ENCODE measurements at places on chromosomes 16 and 17.

- no peak for DNase-seq
Measured at GRCh38 chr16:31421587-31421986, 6.6 kb downstream of the COX6A2 start.

DNA sequence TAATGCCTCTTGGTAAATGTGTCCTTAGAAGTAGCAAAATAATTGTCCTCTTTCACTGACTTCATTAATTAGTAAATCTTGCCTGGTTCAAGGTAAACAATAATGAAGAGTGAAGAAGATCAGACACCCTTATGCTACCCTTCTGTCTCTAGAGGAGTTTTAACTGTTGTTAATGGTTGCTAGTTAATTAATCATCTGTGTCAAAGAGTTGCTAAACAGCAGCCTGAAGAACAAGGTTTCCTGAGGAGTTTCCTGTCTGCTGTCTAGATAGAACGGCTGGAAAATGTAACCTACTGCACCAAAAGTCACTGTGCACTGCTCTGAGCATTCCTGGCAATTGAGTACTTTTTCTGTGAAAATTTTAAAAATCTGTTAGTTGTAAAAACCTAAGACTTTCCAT, 131.3 kb downstream of the NLK start:
- no peak for DNase-seq

DNA sequence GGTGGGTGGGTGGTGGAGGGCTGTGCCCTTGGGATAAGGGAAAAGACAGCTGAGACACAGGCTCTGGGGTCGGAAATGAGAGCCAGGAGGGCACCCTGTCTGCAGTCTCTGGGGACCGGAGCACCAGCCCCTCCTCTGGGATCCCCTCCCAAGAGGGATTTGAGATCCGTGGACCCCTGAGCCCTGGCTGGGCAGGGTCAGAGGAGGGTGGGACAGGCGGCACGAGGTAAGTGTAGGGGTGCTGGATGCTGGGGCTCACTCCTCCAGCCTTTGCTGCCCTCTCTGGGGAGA, 425 bp downstream of the SGSH start:
- peak; percentile 53 for DNase-seq

DNA sequence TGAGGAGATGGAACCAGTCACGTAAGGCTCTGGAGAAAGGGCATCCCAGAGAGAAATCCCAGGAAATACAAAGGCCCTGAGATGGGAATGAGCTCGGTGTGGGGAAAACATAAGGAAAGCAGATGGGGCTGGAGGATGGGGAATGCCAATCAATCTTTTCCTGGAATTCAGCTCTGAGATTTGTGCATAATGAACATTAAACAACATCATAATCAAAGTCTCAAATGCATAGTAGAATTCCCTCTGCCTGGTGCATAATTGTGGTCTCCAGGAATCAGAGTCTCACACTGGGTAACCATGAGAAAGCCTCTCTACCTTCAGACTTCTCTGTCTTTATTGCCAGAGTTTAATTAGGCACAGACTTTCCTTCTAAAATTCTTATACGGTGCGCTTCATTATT, 30.8 kb downstream of the OTOA start:
- no peak for DNase-seq

- DNase-seq = no peak
Measured at GRCh38 chr16:7492122-7492521, 159.5 kb downstream of the RBFOX1 start.

GRCh38 chr16:78192734-78193488, 93.5 kb downstream of the WWOX start:
- no peak for DNase-seq

DNA sequence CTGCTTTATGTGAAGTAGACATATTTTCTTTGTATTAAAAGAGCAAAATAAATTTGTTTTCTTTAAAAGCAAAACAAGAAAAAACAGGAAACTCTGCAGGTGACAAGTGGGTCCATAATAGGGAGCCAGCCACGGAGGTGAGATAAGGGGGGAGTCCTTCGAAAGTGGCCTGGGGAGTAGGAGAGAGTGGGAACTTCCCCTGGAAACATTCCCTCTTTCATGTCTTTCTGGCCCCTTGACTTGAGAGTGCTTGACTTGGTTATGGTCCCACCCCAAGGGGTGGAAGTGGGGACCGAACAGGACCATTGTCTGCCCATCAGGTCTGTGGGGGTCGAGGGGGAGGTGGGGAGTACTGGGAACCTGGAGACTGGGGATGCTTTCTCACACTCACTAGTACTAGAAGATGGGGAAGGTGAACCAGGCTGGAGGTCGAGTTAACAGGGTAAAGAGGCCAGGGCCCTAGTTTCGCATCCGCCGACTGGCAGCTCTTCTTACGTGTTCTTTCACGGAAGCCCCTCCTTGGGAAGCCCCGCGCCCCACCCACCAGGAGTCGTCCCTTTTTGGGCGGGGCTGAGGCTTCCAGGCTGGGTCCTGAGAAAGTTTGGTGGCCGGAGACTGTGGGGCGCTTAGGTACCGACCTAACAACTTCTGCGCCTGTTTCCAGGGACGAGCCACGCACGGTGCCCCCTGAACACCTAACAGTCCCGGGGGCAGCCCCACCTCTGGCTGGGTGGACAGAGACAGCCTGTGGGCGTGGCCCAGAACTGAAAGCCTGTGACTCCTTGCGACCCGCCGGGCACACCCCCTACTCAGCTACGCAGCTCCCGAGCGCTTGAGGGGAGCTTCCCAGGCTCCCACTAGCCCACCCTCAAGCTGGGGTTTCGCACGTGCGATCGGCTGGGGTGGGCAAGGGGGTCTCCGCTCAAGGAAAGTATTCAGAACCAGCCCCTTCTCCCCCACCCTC, 790 bp downstream of the TRADD start:
- DNase-seq = no peak

DNA sequence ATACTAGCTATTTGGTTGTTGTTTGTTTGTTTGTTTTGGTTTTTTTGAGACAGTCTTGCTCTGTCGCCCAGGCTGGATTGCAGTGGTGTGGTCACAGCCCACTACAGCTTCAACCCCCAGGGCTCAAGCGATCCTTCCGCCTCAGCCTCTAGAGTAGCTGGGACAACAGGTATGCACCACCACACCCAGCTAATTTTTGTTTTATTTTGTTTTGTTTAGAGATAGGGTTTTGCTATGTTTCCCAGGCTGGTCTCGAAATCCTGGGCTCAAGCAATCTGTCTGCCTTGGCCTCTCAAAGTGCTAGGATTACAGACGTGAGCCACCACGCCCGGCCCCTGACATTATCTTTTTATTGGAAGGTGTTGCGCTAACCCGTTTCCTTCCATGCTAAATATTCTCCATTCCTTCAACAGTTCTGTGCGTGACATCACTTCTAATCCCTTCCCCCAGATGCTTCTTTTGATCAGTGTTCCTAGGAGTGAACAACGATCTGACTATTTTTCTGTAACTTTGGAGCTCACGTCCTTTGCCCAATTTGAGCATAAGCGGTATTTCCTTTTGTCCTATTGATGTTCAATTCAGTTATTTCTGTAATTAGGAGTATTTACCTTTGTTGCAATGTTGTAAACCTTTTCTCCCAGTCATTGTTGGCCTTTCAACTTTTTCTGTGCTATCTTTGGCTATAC, 30.2 kb upstream of the EMP2 start:
- no peak for DNase-seq

DNA sequence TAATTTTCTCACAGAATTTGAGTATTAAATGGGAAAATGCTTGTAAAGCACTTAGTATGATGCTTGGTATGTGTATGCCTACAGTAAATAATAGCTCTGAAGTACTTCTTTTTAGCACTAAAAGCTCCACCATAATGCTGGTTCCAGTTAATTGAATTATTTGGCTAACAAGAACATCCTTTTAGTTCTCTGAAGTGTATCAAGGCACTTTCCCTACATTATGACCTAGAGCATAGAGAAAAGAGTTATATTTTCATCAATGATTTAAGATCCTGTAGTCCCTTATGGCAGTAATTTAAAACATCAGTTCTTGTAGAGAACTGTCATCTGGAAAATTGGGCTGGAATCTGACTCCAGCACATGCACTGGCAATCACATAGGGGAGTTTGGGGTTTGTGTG, 21.9 kb upstream of the PHAF1 start:
- DNase-seq = peak; percentile 20

DNA sequence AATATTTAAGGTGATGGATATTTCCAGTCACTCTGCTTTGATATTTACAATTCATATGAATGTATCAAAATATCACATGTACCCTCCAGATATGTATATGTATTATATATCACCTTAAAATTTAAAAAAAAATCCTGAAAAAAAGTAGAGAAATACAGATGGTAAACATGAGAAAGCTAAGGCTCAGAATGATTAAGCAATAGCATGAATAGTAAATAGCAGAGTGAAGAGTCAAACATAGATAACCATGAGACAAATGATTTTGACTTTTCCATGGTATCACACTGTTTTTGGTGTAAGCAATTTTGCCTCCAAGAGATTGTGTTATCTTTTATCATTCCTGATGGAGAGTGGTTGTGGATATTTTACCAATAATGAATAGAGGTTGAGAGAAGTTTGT, 868.8 kb downstream of the CDH11 start:
- DNase-seq = no peak

DNA sequence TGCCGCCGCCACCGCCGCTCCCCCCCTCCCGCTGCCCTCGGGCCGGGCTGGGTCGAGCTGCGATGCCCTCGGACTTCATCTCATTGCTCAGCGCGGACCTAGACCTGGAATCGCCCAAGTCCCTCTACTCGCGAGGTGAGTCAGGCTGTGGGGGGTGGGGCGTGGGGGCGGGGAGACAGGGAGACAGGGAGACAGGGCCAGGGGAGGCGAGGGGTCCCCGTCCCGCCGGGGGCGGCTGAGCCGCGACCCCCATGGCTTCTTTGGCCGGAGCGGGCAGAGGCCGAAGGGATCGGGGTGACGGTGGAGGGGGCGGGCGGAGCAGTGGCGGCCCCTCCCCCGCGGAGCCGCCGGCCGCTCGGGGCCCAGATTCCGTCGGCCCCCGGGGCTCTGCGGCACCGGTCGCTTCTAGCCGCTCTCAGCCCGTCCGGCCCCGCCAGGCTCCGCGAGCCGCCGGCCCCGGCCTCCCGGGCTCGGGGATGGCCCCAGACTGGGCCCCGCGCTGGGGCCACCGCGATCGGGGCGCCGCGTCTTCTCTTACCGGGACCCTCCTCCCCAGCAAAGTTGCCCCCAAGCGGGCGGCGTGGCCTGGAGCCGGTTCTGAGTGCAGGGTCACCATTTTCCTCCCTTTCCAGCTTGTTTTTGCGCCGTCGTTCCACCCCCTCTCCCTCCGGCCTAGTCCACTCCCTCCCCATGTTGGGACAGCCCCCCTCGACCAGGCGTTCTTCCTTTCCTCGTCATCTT, 644 bp downstream of the NFAT5 start:
- no peak for DNase-seq

- peak; percentile 97 for DNase-seq
Measured at GRCh38 chr17:30477083-30477773, at the start of gene GOSR1. Gene GOSR1 (plus strand): TSS chr17:30477408. CDS start chr17:30477434, 26 bp downstream.

DNA sequence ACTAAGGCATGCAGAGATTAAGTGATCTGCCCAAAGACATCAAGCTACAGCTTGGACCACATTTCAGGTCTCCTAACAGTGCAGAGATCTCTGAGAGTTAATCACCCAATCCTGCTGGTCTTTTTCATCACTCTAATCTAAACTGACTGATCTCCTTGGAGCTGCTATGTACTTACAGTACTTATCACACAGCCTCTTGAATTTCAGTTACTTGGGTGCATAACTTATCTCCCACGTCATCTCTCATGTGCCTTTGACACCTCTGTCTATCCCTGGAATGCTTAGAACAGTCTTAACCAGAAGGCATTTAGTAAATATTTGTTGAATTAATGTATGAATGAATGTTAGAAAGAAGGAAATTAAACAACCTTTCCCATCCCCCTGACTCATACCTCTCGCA, 139.0 kb downstream of the SNX11 start:
- no peak for DNase-seq

DNA sequence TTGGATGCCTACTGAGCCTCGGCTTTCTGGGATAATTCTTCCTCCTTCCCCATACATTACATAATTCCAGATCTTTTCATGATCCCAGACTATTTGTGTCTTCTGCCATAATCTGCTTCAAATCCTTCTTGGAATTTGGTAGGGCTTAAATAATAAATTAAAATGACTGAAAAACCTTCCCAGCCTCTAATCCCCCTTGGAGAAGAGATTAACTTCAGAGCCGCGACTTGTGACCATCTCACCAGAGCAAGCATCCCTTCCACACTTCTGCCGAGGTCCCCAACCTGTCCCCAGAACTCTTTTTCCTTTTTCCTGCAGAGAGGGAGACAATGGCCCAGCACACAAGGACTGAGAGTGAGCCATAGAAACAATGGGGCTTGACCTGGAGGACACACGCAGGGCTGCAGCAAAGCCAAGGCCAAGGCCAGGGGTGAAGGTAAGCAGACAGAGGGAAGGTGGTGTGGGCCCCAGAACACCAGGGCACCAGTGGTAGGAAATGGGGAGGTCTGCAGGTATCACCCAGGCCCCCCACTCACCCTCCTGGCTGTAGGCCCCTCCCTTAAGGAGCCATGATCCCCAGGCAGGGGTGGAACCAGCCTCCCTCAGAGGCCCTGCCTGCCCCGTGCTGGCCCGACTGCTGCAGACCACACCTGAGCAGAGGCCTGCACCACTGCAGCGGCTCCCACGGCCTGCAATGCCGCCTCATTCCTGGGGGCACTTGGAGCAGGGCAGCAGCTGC, 9.6 kb upstream of the BCAR1 start:
- no peak for DNase-seq

GRCh38 chr17:69066482-69066881, 5.8 kb upstream of the ABCA9 start:
- DNase-seq = no peak

GRCh38 chr17:44362949-44363612, 572 bp downstream of the FAM171A2 start:
- DNase-seq = peak; percentile 70

GRCh38 chr16:86359571-86359970, 150.8 kb upstream of the FOXF1 start:
- no peak for DNase-seq

- no peak for DNase-seq
Measured at GRCh38 chr17:80443916-80444643, 29.1 kb downstream of the ENDOV start.

DNA sequence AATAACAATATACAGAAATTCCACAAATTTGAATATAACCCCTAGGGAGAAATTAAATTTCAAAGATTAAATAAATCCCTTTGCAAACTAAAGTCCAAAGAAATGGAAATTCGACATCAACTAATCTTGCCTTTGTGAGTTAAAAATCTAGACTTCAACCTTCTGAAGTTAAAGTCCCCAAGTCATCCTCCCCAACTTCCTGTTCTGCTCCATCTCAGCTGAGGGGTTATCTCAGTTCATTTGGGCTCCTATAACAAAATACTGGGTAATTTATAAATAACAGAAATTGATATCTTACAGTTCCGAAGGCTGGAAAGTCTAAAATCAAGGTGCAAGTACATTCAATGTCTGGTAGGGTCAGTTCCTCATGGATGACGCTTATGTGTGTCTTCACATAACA, 22.8 kb upstream of the KDM6B start:
- no peak for DNase-seq

GRCh38 chr16:68506331-68507053, 32.6 kb upstream of the ZFP90 start:
- no peak for DNase-seq
